ENCODE measurements at places on chromosomes 5 and 9.

GRCh38 chr5:143036146-143036927 is 266.2 kb downstream of the ARHGAP26 start:
- DNase-seq = no peak

- no peak for DNase-seq
These were observed 310.9 kb downstream of the ACTL7B start for GRCh38 chr9:108544866-108545265.

DNA sequence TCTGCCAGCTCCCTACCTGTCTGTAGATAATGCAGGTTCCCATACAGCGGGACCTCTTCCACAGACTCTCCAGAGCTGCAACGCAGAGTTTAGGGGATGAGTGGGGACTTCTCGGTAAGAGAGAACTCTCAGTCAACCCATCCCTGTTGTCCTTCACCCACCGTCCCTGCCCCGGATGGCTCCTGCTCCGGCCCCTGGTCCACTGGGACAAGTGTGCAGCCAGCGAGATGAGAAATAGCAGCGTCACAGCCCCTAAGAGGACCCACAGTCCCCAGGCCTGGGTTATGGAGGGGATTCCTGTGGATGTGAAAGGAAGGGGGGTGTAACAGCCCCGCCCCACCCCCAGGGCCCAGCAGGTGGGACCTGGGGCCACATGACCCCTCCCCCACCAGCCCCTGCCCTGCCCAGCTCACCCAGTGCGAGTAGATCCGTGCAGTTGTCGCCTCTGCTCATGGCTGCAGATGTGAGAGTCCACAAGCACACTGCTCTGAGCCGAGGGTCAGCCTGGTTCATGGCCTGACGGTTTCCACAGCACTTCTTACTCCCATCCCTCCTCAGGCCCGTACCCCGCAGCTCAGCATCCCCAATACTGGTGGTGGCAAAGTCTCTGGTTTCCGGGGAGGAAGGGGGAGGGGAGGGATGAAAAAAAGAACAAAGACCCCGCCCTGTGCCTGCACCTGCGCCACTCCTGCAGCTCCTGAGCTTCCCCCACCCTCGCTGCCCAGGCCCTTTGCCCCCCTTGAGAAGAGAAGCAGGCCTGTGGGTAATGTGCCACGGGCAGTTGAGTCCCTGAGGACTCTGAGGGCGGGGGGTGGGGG is at the start of gene SIT1:
TSS of gene SIT1 (minus strand) at position 591 of the 818 bp plus-strand sequence. CDS start at position 513, 78 bp downstream.
- DNase-seq = no peak

GRCh38 chr5:157115012-157115411 is 6.2 kb upstream of the HAVCR2 start:
- DNase-seq = no peak

DNA sequence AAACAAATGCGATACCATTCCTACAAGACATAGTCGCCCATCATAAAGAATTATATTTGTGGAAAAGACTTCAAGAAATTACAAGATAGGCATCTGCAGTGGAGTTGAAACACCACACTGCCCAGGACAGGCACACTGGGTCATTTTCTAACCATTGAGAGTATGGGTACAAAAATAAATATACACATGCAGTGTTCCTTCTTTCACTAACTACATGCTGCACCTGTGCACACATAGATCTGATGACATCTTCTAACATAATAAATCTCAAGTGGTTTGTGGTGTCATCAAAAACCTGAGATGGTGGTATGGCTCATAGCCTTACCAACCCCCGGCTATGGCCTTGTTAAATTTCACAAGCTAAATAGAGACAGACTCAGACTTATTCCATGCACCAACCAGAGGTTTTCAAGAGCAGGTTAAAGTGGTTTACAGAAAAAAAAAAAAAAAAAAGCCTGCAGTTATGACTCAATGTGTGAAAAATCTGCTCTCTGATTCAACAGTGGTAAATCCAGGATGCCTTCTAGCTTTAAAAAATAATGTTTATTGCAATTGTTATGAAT is 12.4 kb upstream of the NFIB start:
- no peak for DNase-seq

- no peak for DNase-seq
These were observed 84.9 kb downstream of the TEK start for GRCh38 chr9:27193886-27194285.

DNA sequence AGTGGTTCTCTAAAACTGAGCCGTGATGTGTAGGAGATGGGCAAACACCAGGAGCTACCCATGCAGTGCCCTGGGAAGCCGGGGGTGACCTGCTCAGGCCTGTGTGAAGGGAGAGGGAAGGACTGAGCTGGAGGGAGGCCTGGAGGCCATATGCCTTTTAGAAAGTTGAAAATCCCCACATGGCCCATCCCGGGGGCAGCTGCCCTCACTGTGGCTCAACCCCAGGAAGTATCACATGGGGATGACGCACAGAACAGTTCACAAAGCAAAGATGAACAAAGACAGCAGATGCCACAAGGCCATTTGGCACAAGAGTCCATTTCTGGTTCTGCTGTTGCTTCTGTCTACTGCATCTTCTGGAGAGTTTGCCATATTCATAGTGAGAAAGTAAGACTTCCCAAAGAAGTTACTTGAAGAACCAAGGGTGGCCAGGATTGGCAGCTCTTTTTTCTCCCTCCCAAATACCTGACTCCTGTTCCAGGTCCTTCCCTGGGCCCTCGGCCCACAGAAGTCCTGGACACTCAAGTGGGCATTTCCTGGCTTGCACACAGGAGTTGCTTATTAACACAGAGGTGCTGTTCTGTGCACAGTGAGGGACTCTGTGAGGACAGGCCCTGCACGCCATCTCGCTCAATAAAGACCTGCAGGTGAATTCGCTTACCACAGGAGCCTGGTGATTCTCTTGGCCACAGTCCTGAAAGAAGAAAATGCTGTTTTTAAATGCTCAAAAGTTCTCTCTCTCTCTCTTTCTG is 25.1 kb downstream of the ACSL6 start:
- no peak for DNase-seq

- no peak for DNase-seq
These were observed 102.4 kb upstream of the RFX3 start for GRCh38 chr9:3628239-3628638.

- no peak for DNase-seq
These were observed 55.2 kb upstream of the TMEM252 start for GRCh38 chr9:68595868-68596267.

DNA sequence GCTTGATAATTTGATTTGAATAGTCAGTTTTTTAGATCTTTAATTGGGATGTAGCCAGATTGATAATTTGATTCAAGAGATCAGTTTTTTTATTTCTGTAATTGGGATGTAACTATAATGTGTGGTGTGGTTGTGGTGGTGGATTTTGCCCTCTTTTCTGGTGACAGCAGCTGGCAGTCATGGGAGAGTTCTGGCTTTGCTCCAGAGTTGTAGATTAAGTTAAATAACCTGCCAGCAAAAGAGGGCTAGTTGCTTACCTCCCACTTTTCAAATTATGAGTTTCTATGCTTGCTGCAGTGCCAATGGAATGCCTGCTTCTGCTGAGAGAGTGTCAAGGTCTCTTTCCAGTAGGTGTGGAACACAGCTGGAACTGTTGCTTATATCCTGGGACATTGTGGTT is 315.1 kb downstream of the CCDC171 start:
- no peak for DNase-seq

- DNase-seq = no peak
These were observed 3.1 kb upstream of the LRRC70 start for GRCh38 chr5:62575489-62575888.

- DNase-seq = no peak
These were observed 69.0 kb downstream of the MVB12B start for GRCh38 chr9:126395439-126396212.

DNA sequence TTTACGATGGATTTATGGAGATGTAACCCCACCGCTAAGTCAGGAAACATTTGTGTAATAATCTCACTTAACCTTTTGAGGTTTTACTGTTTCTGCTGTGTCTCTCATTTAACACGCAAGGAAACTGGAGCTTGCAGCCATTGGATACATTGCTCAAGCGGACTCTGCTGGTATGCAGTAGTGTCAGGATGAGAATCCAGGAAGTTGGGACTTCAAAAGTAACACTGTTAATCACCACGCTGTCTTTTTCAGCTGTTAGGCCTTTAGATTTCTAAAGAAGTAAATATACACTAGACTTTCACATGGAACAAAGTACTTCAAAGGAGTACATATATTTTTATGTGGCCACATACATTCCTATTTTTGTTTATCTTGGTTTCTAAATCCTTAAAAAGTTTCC is 114.7 kb downstream of the LPAR1 start:
- DNase-seq = no peak

DNA sequence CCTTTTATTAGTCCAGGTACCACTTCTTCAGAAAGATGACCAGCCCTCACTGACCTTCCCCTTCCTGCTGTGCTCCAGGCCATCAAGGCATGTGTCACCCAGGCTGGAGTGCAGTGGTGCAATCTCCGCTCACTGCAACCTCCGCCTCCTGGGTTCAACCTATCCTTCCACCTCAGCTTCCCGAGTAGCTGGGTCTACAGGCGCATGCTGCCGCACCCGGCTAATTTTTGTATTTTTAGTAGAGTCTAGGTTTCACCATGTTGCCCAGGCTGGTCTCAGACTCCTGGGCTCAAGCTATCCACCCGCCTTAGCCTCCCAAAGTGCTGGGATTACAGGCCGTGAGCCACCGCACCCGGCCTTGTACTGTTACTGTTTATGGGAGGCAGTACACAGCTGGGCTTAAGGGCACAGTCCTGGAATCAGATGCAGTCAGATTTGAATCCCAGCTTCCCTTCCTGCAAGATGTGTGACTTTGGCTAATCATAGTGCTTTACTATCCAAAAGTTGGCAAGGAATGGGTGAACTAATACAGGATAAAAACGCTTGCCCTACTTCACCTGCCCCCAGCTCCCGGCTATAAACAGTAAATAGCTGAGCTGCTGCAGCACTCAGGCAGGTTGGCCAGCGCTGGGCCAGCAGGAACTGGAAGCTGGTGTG is 483 bp upstream of the EIF4EBP3 start:
- DNase-seq = no peak

DNA sequence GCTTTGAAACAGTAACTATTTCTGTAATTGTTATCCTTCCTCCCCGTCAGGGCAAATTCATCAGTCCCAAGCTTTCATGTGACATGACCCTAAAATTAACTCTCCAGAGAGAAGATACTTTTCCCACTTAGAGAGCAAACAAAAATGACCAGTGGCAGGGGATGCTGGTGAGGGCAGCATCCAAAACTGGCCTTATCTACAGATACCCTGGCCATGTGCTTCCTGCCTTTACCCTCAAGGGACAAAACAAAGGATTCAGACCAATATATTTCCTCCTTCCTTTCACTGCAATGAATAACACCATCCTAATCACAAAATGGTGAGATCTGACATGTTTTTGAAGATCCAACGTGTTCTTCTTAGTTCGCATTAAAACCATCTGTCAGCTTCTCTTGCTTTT is 267.2 kb downstream of the MAN2A1 start:
- no peak for DNase-seq

DNA sequence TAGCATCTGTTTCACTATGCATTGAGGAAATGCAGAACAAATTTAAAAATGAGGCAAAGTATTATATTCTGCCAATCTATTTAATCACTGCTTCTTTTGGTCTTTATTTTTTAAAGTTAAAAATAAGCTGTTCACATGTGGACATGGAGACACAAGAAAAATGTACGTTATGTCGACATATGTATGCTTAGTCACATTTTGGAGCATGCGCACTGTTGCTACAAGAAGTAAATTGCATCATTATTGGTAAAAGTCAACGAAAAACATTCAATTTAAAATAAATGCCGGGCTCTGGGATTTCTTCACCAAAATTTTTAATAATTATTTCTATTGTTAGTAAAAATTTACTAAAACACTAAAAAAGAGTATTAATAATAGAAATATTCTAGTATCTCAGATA is 876.3 kb upstream of the CTNND2 start:
- DNase-seq = no peak

DNA sequence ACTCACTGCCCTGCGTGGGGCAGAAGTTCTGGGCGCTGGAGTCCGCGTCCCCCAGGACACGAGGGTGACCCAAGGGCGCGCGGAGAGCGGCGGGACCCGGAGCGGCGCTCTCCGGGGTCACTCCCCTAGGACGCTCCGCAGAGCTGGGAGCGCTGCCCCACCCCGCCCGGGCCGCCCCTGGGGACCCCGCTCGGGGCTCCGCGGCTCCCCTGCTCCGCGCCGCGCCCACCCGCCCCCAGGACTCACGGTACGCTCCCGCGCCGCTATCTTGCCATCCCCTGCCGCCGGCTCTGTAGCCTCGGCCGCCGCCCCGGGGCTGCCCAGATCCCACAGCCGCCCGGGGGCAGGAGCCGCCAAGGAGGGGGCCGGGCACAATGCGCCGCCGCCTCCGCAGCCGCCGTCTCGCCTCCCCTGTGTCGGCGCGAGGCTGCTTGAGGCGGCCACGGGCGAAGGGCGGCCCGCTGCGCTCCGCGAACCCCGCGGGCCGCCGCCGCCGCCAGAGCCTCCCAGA is 303 bp downstream of the LIFR start:
- no peak for DNase-seq

DNA sequence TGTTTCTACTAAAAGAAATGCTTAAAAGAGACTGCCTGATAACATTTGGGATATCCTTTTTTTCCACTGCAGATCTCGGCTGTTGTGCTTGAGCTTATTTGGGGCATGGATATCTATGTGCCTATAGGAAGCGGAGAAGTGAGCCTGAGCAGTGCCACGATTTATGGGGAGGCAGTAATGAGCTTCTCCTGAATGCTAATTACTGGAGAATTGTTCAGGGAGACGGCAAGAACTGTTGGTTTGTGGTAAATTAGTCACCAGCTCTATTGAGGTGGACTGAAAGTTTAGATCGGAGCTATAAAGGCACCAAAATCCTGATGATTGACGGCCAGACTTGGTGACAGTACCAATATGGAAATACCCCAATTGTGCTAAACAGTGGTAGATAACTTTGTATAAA is 186.5 kb downstream of the ARHGEF28 start:
- no peak for DNase-seq

GRCh38 chr9:121696930-121697329 is 45.5 kb downstream of the DAB2IP start:
- no peak for DNase-seq

DNA sequence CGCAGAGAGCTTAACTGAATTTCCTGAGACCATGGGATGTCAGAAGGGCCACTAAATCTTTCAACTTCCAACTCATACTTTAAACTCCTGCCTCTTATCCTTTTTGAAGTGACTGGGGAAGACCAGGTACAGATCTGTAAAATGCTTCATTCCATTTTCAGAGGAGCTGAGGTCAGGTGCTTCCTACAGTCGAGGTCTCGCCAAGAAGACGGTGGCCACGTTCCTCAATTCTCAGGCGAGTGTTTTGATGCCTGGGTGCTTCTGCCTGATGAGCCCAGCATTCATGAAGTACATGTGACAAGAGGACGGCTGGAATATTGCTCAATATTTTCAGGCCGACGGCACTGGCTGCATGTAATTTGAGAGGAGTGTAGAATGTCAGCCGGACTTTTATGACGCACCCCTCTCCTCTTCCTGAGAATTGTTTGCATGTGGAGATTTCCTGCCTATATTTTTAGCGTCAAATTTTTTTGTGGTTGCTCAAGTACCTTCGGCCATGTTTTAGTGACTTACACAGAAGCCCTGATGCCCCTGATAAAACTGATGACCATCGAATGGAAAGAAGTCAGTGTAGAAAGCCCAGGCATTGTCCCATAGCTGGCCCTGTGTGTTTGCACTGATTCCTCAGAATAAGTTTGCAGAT is 38.8 kb upstream of the GLRX start:
- no peak for DNase-seq
